ENCODE measurements at places on chromosomes 3 and 15.

DNA sequence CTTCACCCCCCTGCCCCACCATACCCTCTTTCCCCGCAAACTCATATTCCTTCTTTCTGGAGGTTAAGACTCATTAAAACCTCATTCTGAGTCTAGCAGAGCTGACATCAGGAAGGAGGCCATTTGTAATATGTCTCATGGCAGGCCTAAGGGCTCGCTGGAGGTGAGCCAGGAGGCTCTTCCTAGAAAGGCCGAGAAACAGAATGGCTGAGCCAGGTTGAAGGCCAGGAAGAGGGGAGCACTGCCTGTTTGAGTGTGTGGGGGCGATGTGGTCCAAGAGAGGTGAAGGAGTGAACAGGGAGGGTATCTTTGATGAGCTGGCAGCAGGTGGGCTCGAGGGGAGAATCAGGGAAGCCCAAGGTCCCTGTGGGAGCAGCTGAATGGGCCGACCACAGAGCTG is 317.3 kb downstream of the TLE3 start:
- DNase-seq = no peak

DNA sequence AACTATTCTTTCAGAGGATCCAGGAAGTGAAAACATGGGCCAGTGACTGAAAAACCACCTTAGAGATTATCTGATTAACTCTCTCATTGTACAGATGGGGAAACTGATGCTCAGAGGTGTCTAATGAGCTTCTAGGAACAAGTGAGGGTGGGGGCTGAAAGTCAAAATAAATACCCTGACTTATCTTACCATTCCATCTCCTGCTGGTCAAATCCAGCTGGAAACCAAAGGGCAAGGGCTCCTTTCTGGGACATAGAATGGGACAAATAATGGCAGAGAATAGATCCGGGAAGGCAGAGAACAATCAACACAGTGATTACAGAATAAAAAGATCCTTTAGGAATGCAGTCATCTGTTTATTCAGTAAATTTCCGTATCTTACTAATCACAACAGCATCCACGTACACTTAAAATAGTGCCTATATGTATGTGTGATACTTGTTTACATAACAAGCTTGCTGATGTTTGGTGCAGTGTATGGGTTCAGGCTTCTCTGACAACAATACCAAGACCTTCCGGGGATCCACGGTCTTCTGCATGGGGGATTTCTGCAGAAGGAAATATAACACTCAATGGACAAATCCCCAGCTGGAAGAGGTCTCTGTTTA is 173.2 kb downstream of the THSD4 start:
- DNase-seq = no peak

DNA sequence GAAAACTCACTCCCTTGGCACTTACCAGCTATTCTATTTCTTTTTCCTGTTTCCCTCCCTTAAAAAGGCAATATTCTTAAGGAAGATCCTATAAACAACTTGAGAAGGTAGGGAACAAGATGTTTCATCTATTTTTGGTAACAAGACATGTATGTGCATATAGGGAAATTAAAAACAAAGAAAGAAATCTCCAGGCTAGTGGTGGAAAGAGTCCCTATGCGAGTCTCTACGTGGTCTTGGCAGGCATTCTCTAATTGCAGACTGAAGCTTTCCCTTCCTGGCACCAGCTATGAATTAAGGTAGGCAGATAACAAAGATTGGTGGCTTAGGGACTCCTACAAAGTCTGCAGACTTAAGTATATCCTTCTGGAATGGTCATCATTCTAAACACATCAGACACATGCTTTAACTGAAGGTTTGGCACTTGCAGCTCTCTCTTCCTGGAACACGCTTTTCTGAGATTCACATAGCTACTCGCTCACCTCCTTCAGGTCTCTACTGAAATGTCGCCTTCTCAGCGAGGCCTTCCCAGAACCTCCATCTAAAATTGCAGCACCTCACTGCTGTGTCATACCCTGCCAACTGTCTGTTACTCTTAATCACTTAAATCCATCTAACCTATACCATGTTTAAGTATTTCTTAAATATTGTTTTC is 336.0 kb downstream of the VGLL3 start:
- no peak for DNase-seq

GRCh38 chr3:104066658-104067057 is 1300.1 kb upstream of the ALCAM start:
- no peak for DNase-seq

DNA sequence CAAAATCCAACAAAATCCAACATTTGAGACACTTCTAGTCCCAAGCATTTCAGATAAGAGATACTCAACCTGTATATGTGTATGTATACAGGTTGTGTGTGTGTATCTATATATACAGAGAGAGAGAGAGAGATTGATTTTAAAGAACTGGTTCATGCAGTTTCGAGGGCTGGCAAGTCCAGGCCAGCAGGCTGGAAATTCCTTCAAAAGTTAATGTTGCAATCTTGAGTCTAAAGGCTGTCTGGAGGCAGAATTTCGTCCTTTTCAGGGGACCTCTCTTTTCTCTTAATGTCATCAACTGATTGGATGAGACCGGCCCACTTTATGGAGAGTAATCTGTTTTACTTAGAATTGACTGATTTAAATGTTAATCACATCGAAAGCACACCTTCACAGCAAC is 199.6 kb upstream of the IL12A start:
- no peak for DNase-seq

DNA sequence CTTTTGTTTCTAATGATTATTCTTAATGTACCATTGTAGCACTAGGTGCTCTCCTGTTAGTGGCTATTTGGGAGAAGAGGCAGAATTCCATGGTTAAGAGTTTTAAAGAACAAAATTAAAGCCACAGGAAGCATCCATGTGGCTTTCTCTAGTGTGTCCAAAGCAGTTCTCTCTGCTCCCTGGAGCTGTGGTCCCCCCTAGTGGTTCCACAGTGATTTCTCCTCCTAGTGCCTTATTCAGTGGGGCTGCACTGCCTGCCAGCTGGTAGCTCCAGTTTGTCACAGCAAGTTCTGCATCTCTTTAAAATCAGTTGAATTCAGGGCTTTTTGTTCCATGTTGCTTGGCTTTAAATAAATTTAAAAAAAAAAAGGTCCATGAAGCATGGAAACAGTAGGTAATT is 39.6 kb upstream of the FAM98B start:
- DNase-seq = no peak

- DNase-seq = no peak
Measured at GRCh38 chr15:50055750-50056157, 63.3 kb downstream of the ATP8B4 start.

DNA sequence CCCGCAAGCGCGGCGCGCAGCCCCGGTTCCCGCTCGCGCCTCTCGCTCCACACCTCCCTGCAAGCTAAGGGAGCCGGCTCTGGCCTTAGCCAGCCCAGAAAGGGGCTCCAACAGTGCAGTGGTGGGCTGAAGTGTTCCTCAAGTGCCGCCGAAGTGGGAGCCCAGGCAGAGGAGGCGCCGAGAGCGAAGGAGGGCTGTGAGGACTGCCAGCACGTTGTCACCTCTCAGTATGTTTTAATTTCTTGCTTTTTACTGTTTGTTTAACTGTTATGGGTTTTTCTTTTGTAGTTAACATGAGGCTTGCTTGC is 1525.7 kb downstream of the SI start:
- no peak for DNase-seq

GRCh38 chr15:48636511-48636910 is 9.0 kb downstream of the FBN1 start:
- DNase-seq = no peak

- no peak for DNase-seq
Measured at GRCh38 chr3:9351709-9352126, 11.1 kb upstream of the THUMPD3 start.

DNA sequence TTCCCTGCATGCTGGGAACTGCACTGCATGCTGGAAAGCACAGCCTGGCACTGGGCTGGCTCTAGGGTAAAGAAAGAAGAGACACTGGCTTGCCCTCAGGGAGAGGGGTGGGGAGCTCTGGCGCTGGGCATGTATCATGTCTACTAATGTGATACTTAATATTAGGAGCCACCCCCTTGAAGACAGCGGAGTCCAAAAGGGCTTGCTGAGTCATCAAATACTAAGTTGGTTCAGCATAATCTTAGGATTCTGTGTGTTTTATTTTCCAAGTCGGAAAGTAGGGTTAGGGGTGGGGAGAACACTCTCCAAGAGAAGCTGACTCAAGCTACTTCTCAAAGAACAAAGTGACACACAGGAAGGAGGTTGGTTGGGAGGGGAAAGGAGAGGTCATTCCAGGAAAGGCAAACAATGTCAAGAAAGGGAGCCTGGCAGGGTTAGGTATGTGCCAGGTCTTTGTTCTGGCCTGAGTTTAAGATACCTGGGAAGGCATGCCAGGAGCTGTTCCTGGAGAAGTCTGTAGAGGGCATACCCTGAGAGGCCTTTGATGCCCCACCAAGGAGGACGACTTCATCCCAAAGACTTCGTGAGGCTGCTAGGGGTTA is 237.8 kb upstream of the NR2E3 start:
- DNase-seq = no peak

DNA sequence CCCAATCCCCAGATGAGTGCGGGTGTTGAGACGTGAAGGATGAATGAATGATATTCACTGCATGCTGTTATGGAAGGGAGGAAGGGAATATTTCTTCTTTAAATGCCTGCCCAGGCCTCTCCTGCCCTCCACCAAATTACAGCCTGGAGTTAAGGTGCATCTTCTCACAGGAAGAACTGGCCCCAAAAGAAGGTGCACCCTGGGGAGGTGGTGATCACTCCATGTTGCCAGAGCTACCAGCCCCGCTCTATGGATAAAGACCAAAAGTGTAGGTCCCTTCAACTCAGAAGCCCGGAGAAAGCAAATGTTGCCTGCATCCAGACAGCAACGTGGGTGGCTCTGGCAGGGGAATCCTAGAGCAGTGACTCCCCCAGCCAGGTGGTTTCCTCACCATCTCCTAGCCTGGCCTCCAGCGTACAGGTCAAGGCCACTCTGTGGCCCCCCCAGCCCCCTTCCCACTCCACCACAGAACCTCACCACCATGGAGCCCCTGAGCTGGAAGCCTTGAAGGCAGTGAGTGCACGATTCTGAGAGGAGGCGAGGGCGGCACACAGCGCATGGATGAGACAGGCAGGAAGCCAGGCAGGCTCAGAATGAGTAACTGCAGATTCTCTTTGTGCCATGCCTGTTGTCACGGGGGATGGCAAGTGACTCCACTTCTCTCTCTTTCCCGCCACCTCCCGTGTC is 3.5 kb upstream of the VIPR1 start:
- no peak for DNase-seq

- DNase-seq = no peak
Measured at GRCh38 chr3:127821394-127821793, 921 bp downstream of the MGLL start.

- DNase-seq = no peak
Measured at GRCh38 chr3:106206146-106206545, 337.3 kb upstream of the CBLB start.

GRCh38 chr3:12893247-12893646 is 51.9 kb upstream of the RPL32 start:
- no peak for DNase-seq

DNA sequence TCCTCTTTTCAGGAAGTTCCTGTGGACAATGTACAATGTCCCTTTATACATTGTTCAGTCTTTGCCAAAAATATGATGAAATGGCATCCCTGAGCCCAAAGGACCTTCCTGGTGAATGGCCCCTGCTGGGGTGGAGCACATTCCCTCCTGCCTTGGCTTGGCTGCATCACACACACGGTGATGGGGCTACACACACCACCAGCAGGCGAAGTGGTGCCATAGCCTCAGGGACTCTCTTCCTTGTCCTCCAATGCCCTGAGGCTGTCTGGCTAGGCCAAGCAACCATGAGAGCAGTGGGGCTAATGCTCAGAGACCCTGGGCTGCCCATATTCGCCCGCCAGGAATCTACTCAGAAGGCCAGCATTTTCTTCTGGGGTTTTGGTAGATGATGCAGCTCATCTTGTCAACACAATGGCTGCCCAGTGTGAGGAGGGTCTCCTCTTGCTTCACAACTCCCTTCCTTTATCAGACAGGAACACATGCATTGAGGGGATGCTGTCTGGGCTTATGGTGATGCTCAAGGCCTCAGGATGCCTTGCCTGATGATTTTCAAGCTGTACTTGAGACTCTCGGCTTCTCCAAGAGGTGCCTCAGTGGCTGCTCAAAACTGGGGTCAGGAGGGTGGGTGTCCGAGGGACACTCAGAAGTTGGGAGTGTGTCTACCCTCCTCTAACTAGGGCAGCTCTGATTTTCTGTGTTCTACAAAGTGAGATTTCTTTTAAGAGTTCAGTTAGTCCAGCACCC is 40.9 kb upstream of the EPHB1 start:
- DNase-seq = no peak

DNA sequence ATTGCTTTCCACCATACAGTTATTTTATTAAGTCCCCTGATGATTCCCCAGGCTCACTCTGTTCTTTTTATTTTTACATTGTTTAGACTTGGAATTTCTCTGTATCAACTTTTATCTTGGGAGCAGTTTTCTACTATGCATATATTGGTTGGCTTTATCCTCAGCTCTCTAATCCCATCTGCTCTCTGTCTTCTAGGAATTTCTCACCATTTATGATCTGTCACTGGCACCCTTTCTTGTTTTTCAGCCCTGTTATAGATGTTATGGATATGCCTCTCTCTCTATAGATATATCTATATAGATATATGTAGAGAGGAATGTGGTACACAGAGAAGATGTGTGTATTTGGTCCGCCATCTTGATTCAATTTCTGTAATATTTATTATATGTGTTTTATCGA is 90.5 kb downstream of the SH3GL3 start:
- no peak for DNase-seq

DNA sequence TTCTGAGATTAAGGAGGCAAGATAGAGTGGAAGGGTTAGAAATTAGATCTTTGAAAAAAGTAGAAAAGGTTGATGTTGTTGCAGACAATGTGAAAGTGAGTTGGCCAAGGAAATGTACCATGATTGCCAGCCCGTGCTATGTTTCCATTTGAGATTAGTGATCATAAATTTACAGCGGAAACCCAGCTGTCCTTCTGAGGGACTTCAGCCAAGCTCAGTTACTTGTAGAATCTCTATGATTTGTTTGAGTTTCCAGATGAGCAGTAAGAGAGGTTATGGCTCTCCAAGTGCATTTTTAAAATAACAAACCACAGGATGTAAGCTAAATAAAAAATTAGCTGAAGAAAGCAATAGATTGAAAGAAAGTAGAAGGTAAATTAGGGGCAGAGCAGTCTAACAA is 54.2 kb upstream of the RBMS3 start:
- no peak for DNase-seq

DNA sequence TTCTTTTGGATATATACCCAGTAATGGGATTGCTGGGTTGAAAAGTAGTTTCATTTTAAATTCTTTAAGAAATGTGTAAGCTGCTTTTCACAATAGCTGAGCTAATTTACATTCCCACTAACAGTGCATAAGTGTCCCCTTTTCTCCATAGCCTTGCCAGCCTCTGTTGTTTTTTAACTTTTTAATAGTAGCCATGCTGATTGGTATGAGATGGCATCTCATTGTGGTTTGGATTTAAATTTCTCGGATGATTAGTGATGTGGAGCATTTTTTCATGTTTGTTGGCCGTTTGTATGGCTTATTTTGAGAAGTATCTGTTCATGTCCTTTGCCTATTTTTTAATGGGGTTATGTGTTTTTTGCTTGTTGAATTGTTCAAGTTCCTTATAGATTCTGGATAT is 444.3 kb upstream of the ATP11B start:
- DNase-seq = no peak
